Stimulated activated CD4-positive, alpha-beta T cell treated with anti-CD3 and anti-CD28 coated beads, Interleukin-12 subunit alpha, Interleukin-12 subunit beta, amount 100 ng/mL, for 4 hours (primary cell): ENCODE measurements at places on chromosomes 3 and 15.

DNA sequence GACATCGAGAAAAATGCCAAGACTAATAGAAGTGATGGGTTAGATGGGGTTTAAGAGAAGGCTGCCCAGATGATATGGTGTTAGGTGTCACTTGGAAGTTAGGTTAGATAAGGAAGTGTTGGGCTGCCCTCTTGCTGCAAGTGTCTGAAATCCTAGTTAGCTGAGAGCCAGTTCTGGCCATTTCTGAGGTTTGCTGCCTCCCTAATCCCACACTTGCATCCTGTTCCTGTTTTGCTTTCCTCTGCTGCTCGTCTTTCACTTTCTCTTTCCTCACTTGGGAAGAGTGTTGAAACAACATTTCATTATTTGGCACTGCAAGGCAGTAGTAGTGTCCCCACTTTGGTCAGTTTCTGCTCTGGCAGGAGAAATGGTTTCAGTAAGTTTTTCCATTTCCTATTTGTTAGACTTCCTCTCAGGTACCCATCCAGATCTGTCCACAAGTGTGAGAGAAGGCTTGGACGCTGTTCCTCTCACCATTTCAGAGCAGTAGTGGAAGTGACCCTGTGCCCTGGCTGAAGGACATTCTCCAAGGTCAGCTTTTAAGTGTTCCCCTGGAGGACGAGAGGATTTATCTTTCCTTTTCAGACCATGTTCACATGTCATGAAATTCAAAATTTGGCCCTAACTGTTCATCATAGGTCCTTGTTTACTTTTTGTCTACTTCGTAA, 93.3 kb downstream of the ADAMTSL3 start:
- no peak for DNase-seq

DNA sequence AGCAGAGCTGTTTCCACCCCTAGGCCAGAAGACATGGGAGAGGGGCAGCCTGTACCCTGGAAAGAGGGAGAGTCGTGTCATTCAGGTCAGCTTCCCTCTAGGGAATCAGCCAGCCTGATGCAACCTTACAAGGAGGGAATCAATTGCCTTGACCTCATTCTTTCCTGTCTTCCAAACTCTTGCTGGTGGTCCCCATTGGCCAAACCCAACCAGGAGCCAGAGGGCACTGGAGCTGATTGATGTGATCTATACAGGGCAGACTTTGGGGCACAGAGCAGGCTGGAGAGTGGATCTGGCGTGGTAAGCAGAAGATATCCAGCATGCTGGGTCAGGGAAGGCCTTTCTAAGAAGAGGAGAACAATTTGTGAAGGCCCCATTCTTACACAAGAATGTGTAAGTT, 19.1 kb upstream of the MAGEF1 start:
- no peak for DNase-seq

- DNase-seq: no peak
Observed at GRCh38 chr3:170697908-170698307, 112.0 kb upstream of the SLC7A14 start.

GRCh38 chr3:56878074-56878473, 76.3 kb upstream of the ARHGEF3 start:
- DNase-seq: peak; percentile 40

DNA sequence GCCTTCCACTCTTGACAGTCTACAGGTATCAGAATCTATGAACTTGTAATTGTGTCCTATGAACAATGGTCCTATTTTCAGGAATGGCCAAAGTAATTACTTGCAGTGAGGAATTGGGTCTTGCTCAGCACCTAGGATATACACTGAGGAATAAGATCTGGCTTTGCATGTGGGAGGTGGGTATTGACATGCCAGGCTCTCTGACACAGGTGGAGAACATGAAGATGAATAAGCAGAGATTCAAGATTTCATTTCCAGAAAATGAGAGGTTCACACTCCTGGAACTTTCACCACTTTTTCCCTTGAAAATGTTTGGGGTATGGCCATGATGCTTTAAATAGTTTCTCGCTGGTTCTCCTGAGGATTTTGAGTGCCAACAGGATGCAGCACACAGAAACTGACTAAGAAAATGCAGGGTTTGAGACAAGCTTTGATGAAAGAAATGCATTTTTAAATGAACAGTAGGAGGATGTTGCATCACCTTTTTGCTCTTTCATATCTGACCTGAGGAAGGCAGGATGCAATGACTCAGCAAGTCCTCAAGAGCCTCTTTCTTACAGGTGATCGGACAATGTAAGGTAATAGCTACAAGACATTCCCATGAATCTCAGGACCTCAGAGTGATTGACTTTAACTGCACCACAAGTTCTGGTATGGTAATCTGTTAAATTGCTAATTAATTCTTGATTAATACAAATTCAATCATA, 3.7 kb downstream of the HRG start:
- no peak for DNase-seq

- DNase-seq: no peak
Observed at GRCh38 chr3:62817678-62818077, 57.5 kb downstream of the CADPS start.
